ENCODE measurements at places on chromosomes 4 and X.

- no peak for DNase-seq
Observed at GRCh38 chrX:115901241-115901640, 269.3 kb upstream of the AGTR2 start.

- no peak for DNase-seq
Observed at GRCh38 chr4:761086-761485, 55.5 kb downstream of the PCGF3 start.

DNA sequence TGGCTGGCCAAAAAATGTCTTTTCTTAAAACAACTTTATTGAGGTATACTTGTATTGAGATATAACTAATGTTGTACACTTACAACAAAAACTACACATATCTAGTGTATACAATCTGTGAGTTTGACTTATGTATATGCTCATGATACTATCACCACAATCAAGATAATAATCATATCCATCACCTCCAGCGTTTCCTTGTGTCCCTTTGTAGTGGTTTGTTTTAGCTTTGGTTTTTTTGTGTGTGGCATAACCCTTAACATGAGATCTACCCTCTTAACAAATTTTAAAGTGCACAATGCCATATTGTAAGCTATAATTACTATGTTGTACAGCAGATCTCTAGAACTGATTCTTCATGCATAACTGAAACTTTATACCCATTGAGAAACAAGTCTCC, 13.4 kb upstream of the PCSK1N start:
- no peak for DNase-seq

GRCh38 chrX:119240356-119240755, 4.3 kb downstream of the PGRMC1 start:
- no peak for DNase-seq

- no peak for DNase-seq
Observed at GRCh38 chr4:2583517-2583916, 47.1 kb downstream of the FAM193A start.

DNA sequence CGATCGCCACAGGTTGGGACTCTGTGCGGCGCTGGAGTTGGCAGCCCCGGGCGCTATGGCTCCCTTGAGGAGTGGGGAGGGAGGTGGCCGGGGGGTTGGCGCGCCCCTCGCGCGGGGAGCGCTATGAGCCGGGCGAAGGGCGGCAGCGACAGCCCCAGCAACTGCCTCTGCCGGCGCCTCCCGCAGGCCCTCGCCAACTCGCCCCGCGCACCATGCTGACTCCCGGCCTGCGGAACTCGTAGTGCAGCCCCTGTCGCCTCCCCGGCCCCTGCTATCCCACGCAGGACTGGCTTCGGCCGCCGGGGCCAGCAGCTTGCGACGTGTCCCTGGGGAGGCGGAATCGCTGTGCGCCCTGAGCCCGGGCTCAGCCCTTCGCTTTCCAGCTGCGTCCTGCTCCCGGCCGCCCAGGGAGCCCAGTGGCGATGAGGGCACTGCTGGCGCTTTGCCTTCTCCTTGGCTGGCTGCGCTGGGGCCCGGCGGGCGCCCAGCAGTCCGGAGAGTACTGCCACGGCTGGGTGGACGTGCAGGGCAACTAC, 415 bp downstream of the SHISA3 start:
- no peak for DNase-seq

- DNase-seq: no peak
Observed at GRCh38 chrX:23811656-23812055, 28.7 kb downstream of the SAT1 start.

DNA sequence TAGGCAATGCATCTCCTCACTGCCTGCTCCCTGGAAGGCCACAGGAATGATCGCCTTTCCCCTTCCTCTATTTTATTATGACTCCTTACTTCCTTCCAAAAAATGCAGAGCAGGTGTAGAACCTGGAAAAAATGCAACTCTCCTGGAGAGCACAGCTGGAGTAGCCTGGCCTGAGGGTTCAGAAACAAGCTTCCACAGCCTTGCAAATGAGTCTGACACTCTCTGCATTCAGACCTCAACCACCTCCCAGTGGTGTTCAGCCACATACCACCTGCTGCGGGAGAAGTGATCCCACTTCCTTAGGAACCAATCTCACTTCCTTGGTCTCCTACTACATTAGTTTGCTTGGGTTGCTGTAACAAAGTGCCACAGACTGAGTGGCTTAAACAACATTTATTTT, 368.1 kb upstream of the NOCT start:
- DNase-seq: no peak

GRCh38 chr4:39933671-39934590, 43.8 kb downstream of the PDS5A start:
- DNase-seq: no peak

Measured in CMK (cell line).